ENCODE measurements at places on chromosomes 11 and 22. TPM values are rescaled to one million over a fixed set of nuclear protein-coding genes. Genes with fewer than 3 reads are reported as not detected.

Gene RAB38
- 1.2 TPM for total RNA-seq

Gene SREBF2
- 66.8 TPM for total RNA-seq

Gene PATE2
- total RNA-seq, result 0.13 TPM

Gene NXPE1
- total RNA-seq, result not detected

Gene TMEM121B
- total RNA-seq, result 0.30 TPM

Gene FGF4
- total RNA-seq, result not detected

Gene BSX
- not detected for total RNA-seq

Gene CHRM1
- 0.27 TPM for total RNA-seq

Gene KDM4E
- total RNA-seq, result not detected

Gene APOL3
- total RNA-seq, result 44.6 TPM

Gene OR52I1
- total RNA-seq, result not detected

Gene ANKK1
- total RNA-seq, result 0.27 TPM

Gene PTGDR2
- 0.62 TPM for total RNA-seq

Gene VWA5A
- total RNA-seq, result 13.4 TPM

Gene CDON
- total RNA-seq, result 40.9 TPM

Gene RSF1
- total RNA-seq, result 99.1 TPM

Gene CD248
- total RNA-seq, result 28.2 TPM

Gene DDX17
- total RNA-seq, result 323 TPM

Gene CABP4
- total RNA-seq, result 0.92 TPM

Gene OSM
- 4.1 TPM for total RNA-seq

Gene UFD1
- 43.1 TPM for total RNA-seq

Gene TSPAN4
- 66.5 TPM for total RNA-seq

Gene FIBP
- 58.6 TPM for total RNA-seq

Gene ENTHD1
- not detected for total RNA-seq

Gene RASSF10
- total RNA-seq, result not detected

Gene LMNTD2
- 0.81 TPM for total RNA-seq

Gene KRTAP5-7
- total RNA-seq, result not detected

Gene LIPT2
- 0.45 TPM for total RNA-seq

Gene PNPLA5
- not detected for total RNA-seq

Gene SPON1
- 11.0 TPM for total RNA-seq

Gene OR51I1
- total RNA-seq, result not detected

Gene RTN4RL2
- total RNA-seq, result not detected

Gene CNIH2
- total RNA-seq, result 1.1 TPM

Gene OR10A2
- not detected for total RNA-seq

Gene KBTBD3
- 16.5 TPM for total RNA-seq

Gene DAGLA
- total RNA-seq, result 1.5 TPM

Gene GPR83
- 0.62 TPM for total RNA-seq

Gene OR4A16
- not detected for total RNA-seq

Gene RIBC2
- not detected for total RNA-seq

Gene NRGN
- 2.4 TPM for total RNA-seq

Gene SCGB1D1
- not detected for total RNA-seq

Gene LGALS12
- total RNA-seq, result not detected

Gene PRR33
- total RNA-seq, result not detected

Gene IRAG1
- total RNA-seq, result 408 TPM

Gene SNX32
- total RNA-seq, result 0.13 TPM

Gene FSHB
- not detected for total RNA-seq

Gene TREH
- not detected for total RNA-seq

Gene OR8G1
- not detected for total RNA-seq

Gene TTC36
- total RNA-seq, result 5.6 TPM

Gene WBP2NL
- total RNA-seq, result 2.8 TPM

Gene OR51B2
- total RNA-seq, result 0.67 TPM

Gene APOA4
- total RNA-seq, result 0.19 TPM

Gene PACSIN3
- 62.9 TPM for total RNA-seq

Gene PAK1
- 39.8 TPM for total RNA-seq

Gene KRTAP5-1
- not detected for total RNA-seq

Gene DGKZ
- total RNA-seq, result 39.2 TPM

All from gastroesophageal sphincter (tissue), 4 donors.